ENCODE measurements at places on chromosomes 2 and 18.

- DNase-seq, result no peak
Observed at GRCh38 chr18:79693561-79694205, 14.1 kb downstream of the CTDP1 start.

DNA sequence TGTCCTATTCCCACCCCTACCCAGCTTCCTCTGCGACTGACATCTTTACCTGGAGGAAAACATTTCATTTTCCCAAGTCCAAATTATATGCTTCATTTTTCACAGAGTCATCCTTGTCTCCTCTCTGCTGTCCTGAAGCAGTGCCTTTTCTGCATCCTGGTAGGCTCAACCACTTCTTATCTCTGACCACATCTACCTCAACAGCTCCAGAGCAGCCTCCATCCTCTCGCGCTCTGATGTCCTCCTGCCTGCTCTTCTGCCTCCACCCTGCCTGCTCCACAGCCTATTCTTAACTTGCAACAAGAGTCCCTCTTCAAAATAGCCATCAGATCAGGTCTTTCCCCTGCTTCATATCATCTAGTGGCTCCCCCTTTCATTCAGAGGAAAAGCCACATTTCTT is 457.1 kb downstream of the PARD3B start:
- no peak for DNase-seq

- no peak for DNase-seq
Observed at GRCh38 chr18:51107082-51107481, 77.1 kb downstream of the SMAD4 start.

DNA sequence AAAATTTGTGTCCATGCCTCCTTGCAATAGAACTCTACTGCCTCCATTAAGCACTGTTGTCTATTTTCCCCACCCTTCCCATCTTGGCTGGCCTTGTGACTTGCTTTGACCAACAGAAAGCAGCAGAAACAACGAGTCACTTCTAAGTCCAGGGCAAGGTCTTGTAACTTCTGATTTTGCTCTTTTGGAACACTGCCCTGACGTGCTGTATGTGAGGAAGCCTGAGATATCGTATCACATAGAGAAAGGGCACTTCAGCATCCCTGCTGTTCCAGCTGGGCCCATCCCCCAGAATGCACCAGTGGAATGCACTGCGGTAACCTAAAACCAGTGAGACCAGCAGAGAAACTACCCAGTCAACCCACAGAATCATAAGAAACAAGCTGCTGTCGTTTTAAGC is 28.1 kb downstream of the NCKAP1 start:
- no peak for DNase-seq

- DNase-seq, result no peak
Observed at GRCh38 chr2:77310416-77310815, 211.8 kb downstream of the LRRTM4 start.

DNA sequence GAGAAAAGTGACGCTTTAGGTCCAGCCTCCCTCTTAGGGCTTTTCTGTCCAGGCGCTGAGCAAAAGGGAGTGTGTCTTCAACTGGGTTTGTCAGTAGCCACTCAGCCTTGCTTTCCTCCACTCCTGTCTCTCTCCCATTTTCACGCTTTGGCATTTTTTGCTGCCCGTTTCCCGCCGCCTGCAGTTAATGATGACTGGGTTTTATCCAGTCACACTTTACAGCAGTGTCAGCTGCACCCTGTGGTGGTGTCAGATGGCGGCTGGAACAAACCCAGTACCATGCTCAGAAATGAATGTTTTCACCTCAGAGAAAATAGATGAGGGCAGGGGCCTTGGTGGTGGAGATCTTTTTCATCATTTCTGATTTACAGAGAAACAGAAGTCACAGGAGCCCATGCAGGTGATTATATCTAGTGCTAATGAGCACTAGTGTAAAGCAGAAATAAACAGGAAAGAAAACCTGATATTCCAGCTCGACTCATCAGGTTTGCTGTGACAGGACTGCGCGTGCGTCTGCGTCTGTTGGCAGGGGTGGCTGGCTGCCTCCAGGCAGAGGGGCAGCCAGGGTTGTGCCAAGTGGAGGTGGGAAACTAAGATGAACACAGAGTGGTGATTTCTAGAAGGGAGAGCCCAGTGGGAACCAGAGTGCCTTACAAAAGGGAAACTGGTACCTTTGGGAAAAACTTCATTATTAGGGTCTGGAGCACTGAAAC is 139.9 kb downstream of the TANC1 start:
- DNase-seq, result no peak
